Heart left ventricle (tissue), 16 donors: ENCODE measurements at places on chromosomes 5 and 9. TPM values are rescaled to one million over a fixed set of nuclear protein-coding genes. Genes with fewer than 3 reads are reported as not detected.

DNA sequence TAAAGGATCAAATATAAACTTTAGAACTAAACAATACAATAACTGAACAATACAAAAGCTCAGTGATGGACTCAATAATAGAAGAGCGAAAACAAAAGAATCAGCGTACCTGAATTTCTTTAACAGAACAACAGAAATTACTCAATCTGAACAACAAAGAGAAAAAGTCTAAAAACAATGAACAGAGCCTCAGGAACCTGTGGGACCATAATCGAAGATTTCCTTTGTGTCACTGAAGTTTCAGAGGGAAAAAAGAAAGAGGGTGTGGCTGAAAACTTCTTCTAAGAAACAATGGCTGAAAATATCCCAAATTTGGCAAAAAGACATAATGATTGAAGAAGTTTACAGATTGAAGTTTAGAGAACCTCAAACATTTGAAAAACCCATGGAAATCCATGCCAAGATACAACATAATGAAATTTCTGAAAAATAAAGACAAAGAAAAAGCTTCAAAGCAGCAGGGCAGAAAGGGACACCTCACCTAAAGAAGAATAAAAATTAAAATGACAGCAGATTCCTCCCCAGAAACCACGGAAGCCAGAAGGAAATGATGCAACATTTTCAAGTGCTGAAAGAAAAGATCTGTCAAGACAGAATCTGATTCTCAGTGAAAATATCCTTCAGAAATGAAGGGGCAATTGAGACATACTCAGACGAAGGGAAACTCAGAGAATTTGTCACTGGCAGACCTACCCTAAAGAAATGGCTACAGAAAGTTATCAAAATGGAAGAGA is 288.8 kb downstream of the ARL15 start:
- no peak for DNase-seq

DNA sequence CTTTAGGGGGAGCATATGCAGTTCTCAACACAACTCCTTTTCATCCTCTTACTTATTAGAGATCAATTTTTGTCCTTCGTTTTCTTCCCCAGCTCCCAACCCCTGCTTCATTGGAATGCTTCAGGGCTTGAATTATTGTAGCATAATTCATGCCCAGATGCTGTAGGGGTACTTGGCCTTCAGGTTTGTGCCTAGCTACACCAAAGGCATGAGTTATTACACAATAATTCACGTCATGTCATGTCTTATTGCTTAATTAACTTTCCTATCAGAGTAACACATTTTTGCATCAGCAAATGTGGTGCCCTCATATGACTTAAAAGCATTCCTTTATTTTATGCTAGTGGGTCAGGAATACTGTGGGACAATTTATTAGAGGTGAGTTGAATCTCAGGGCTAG is 507.2 kb downstream of the NFIB start:
- no peak for DNase-seq

GGTA1 gene
- polyA plus RNA-seq: 23.9 TPM

- DNase-seq: no peak
Observed at GRCh38 chr5:93658044-93658443, 75.0 kb downstream of the NR2F1 start.

- DNase-seq: no peak
Observed at GRCh38 chr5:92749943-92750342, 831.1 kb downstream of the NR2F1-AS1 start.

- no peak for DNase-seq
Observed at GRCh38 chr5:78610636-78611035, 37.9 kb downstream of the LHFPL2 start.

DOCK2 gene
- polyA plus RNA-seq: 0.80 TPM

- no peak for DNase-seq
Observed at GRCh38 chr5:93572608-93573353, 8.2 kb downstream of the NR2F1-AS1 start.

DNA sequence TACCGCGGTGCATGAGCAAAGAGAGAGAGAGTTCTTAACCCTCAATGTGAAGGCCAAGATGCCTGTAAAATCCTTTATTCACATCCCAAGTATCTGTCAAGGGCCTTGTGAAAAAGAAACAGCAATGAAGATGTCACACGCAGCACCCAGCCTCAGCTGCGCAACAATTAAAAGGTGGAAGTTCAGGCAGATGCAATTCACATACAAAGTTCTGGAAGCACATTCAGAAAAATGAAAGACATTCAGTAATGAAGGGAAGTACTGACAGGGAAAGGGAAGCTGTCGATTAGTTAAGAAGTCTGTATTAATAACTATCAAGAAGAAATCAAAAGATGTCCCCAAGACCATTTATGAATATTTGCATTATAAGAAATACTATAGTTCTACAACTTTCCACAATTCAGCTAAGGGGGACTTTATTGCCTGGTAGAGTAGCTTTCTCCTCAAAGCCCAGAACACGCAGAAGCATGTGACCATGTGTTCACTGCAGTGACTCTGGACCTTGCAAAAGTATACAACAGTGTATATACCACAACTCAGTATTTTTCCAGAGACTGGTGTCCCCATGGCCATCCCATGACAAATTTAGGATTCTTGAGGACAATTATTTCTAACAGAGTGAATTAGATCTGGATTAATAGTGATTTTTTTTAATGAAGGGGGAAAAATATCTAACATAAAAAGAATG is 137.5 kb downstream of the CDK5RAP2 start:
- no peak for DNase-seq

TMEM252 gene
- not detected for polyA plus RNA-seq

GRCh38 chr9:27532046-27532445 is 2.4 kb upstream of the MOB3B start:
- DNase-seq: no peak

IQGAP2 gene
- polyA plus RNA-seq: 1.7 TPM

BTNL3 gene
- polyA plus RNA-seq: not detected

GRCh38 chr5:135537271-135537670 is 1.5 kb upstream of the NEUROG1 start:
- DNase-seq: no peak

GRCh38 chr5:61257421-61257820 is 74.6 kb upstream of the ZSWIM6 start:
- no peak for DNase-seq

GRCh38 chr9:122904466-122904822 is 715 bp downstream of the RC3H2 start:
- DNase-seq: peak; percentile 34

DNA sequence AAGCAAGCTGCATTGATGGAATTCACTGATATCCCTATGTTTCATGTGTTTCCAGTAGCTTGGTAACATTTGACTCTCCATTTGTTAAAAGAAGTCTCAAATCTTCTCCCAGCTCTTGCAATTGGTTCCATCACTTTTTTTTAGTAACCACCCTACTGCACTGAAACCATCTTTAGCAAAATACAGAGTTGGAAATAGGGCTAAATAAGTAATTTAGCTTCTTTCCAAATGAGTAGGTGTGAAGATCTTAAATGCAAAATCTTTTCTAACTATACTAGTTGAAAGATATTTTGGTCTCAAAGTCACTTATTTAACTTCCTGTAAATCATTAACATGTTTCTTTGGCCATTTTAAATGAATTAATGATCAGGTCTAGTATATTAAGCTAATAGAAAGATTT is 138.1 kb downstream of the DIRAS2 start:
- no peak for DNase-seq

GRCh38 chr5:36359267-36359666 is 57.6 kb upstream of the RANBP3L start:
- DNase-seq: no peak

FBP2 gene
- not detected for polyA plus RNA-seq

GRCh38 chr5:102762095-102762534 is 7.0 kb downstream of the PAM start:
- DNase-seq: no peak

DNA sequence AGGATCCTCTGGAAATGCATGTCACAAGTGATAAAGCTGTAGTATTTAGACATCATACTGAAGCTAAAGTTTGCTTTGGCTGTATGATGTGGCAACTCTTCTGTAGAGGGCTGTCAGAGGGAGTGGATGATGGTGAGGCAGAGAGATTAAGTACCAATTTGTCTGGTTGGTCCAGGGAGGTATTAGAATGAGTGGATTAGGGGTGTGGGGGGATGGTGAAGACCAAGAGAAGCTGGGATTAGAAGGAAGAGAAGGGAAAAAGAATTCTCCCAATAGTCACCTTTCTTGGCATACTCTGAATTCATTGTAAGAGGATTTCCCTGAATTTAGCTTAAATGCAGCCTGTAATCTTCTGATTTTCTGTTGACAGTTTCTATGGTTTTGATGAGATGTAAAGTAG is 3.6 kb downstream of the PCDHAC2 start:
- no peak for DNase-seq

DNA sequence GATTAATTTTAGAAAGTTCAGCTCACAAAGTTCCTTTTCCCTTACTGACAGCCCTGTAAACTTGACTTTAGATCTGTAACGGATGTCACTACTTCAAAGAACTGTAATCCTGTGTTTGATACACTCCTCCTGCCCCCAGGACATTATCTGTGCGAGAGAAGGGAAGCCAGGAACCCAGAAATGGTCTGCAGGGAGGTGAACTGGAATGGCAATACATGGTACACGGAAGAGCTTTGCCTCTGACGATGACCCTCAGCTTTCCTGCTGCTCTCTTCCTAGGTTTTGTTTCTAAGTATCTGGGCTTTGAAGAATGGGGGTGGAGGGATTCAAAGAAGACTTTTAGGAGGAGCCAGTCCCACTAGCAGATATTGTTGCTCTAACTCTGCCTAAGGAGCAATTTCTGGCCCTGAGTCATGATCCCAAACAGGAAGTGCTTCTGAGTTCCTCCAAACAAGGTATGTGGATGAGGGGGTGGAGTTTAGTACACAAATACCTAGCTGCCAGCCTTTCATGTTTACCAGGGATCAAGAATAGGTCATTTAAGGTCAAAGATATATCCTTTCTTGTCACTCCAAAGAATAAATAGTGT is 43.4 kb upstream of the TMC1 start:
- DNase-seq: peak; percentile 12

- DNase-seq: no peak
Observed at GRCh38 chr9:13728917-13729811, 449.7 kb upstream of the MPDZ start.

DNA sequence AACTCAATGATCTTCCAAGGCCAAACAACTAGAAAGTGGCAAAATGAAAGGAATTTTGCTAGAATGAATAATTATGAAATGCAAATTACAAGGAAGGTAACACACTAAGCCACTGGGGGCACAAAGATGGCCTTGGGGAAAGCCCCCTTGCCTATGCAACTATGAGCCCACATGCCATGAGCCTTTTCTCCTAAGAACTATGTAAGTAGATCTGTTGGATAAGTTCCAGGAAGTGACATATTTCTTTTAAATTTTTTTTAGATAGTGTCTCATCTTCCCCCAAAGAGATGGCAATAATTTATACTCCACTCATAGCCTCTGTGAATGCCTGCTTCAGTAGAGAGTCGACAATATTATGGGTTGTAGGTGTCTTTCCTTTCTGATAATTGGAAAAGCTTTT is 257.8 kb downstream of the AUH start:
- no peak for DNase-seq

SLC22A4 gene
- 3.7 TPM for polyA plus RNA-seq

KIF12 gene
- not detected for polyA plus RNA-seq

DNA sequence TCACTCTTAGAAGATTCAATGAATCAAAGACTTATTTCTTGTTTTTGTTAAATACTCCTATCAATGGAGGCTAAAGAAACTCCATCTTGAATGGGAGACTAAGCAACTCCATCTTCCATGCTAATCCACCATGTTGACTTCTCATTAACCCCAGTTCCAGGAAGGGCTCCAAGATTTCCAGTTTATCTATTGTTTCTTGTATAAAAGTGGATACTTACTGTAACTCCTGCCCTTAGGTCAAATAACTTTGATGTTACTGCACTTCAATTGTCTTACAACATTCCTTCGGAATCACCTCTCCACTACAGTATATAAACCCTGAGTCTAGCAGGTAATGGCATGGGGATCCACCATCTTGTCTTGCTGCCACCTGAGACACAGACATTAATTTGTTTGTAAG is 63.0 kb downstream of the PUM3 start:
- no peak for DNase-seq

DNA sequence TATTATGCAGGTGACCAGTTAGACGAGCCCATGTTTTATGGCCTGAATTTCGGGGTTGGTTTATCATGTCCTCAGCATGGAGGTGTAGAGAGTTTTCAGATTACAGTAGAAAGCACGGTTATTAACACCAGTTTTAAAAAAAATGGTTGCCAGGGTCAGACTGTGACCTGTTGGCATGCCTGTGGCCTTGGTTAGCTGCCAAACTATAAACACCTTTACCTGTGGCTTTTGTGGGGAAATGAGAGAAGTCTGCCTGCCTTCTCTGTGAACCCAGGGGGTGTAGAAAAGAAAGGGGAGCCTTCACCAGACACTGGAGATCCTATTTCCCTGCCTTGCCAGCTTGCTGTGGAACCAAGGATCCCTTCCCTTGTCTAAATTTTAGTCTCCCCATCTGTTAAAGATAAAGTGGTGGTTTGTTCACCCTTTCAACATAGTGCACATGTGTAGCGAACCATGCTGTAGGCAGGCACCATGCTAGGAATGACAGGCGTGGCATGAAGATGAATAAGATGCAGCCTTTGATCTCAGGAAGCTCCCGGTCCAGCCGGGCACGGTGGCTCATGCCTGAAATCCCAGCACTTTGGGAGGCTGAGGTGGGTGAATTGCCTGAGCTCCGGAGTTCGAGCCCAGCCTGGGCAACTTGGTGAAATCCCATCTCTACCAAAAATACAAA is 6.1 kb upstream of the PHF19 start:
- no peak for DNase-seq

DNA sequence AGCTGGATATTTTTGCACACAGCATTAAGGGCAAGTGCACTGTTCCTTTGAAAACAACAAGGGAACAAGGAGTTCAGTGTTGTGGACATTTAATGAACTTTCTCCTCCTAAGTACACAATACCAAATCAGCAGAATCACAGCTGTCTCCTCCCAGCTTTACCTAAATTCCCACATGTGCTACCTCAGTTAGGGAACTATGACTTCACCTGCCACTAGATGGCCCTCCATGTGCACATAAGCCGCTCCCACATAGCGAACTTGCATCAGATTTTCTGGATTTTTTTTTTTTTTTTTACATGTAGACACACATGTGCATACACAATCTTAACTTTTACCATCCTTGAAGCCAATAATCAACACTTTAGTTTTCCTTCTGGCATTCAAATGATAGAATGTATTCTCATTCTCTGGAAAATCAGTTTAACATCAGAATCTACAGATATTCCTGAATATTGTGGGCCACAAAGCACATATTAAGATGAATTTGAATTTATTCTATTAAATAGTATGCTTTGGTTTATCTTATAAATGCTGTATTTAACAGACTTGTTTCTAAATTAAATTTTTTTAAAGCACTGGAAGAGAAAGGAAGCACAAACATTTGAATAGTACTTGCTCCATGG is 123.6 kb downstream of the PALM2AKAP2 start:
- DNase-seq: peak; percentile 47
